ENCODE measurements at places on chromosomes 5 and 9. TPM values are rescaled to one million over a fixed set of nuclear protein-coding genes. Genes with fewer than 3 reads are reported as not detected.
A peak's percentile ranks its signal among the peaks of the same experiment; 100 is the strongest.

DNA sequence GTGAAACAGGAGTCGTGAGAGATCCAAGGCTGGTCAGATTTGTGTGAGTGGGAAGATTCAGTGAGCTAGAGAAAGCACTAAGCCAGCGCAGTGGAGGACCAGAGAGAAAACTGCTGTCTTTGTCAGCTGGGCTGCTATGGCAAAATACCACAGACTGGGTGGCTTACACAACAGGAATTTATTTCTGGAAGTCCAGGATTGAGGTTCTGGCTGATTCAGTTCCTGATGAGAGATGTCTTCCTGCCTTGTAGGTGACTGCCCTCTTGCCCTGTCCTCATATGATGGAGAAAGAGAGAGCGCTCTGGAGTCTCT, 24.2 kb upstream of the ANKRD33B start:
- peak; percentile 49 for DNase-seq

DNA sequence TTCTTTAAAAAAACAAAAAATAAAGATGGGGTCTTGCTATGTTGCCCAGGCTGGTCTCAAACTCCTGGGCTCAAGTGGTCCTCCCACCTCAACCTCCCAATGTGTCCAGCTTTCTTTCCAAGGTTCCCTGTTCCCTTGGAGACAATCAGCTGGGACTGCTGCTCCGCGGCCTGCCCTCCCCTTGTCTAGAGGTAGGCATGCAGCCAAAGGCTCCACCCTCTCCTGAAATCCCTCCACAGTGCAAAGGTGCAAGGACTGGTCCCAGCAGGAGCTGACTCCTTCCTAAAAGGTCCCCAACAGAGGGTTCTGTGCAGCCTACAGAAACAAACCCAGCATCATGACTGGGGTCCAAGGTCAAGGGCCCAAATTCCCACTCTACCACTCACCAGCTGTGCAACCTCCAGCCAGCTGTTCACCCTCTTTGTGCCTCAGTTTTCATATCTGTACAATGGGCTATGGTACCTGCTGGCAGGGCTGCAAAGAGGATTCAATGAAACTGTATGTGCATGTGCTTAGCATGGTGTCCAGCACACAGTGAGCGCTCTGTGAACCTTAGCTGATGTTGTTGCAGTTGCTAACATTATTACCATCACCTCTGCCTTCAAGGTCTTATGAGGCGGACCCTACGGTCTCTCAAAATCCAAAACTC, 47.5 kb downstream of the BARX1 start:
- DNase-seq: no peak

- no peak for DNase-seq
Observed at GRCh38 chr9:124514874-124515273, 7.7 kb upstream of the NR5A1 start.

Gene C9orf50
- not detected for total RNA-seq

- no peak for DNase-seq
Observed at GRCh38 chr5:60533789-60534188, 166.2 kb downstream of the DEPDC1B start.

DNA sequence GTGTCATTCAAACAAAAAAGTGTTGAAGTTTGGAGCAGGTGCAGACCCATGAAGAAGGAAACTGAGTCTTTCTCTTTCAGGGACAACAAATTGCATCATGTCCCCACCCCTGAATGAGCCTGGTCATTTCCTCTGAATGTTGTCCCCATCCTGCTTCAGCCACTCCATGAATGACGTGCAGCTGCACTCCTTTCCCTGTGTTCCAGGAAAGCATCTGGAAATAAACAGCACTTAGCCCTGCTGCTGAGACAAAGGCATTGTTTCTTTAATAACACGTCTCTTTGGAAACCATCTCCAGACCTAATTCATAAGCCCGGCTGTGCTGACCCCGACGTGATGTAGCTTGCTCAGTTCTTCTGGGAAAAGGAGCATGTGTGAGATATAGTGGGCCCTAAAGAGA, 682.3 kb downstream of the BRINP1 start:
- DNase-seq: no peak

DNA sequence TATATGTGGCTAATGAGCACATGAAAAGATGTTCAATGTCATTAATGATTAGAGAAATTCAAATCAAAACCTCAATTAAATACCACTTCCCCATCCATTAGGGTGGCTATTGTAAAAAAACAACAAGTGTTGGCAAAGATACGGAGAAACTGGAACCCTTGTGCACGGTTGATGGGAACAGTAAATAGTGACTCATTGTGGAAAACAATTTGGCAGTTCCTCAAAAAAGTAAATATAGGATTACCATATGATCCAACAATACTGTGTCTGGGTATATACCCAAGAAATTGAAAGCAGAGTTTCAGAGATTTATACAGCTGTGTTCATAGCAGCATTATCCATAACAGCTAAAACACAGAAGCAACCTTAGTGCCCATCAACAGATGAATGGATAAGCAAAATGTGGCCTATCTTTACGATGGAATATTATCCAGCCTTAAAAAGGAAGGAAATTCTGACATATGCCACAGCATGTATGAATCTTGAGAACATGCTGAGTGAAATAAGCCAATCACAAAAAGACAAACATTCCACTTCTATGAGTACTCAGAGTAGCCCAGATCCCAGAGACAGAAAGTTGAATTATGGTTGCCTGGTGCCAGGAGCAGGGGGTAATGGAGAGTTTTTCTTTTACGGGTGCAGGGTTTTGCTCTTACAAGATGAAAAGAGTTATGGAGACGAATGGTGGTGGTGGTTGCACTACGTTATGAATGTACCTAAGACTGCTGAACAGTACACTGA, 41.4 kb upstream of the LRRC14B start:
- peak; percentile 65 for DNase-seq

Gene ALG2
- 33.9 TPM for total RNA-seq

DNA sequence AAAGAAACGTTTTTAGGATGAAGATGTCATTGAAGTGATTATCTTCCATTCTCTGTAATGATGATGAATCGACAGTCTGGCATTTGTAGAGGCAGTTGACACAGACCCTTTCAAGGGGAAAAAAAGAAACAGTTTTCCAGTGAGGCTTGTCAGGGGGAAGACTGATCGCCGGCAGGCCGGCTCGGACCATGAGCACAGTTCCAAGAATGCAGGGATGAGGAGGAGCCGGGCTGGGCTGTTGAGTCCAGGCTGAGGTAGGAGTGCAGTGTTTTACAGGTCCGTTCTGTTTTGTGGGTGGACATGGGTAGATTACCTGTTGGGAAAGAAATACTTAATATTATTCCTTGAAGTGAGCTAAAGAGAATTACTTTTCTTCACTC, 194.6 kb downstream of the AOPEP start:
- peak; percentile 73 for DNase-seq

DNA sequence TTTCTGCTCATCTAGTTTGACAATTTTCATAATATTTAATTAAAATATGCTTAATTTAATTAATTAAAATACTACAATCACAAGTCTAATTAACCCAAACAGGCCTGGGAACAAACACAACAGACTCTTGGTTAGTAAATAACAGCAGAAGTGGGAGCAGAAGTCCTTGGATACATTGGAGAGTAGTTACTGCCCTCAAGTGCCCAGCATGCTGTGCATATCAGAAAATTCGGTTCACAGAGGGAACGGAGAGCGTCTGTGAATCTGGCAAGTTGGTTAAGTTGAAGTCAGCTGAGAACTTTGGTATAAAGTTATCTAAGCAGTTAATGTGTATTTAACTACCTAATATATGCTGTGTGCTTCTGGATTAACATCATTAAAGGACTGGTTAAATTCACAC, 87.0 kb upstream of the ATG10 start:
- no peak for DNase-seq

DNA sequence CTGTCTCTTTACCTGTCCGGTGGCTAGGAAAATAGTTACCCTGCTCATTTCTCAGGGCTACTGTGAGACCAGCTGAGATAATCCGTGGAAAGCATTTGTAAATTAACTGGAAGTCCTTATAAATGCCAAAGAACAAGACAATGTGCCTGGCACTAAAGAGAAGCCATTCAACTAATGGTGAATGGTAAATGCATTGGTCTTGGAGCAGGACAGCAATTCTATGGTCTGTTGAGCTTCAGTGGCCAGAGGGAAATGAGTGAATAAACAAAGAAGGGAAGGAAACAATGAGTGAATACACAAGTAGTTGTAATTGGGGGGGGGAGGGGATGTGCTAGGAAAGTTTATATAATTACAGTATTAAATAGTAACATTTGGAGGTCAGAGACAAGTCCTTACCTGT, 353.6 kb downstream of the SEMA5A start:
- no peak for DNase-seq

Gene SPATA31C1
- total RNA-seq: not detected

- DNase-seq: no peak
Observed at GRCh38 chr5:42495914-42496313, 72.7 kb downstream of the GHR start.

GRCh38 chr9:14428781-14429230, 114.9 kb upstream of the NFIB start:
- peak; percentile 69 for DNase-seq

Gene S1PR3
- 31.1 TPM for total RNA-seq

Gene GABRG2
- total RNA-seq: not detected
